ENCODE measurements at places on chromosomes 2 and 18.

DNA sequence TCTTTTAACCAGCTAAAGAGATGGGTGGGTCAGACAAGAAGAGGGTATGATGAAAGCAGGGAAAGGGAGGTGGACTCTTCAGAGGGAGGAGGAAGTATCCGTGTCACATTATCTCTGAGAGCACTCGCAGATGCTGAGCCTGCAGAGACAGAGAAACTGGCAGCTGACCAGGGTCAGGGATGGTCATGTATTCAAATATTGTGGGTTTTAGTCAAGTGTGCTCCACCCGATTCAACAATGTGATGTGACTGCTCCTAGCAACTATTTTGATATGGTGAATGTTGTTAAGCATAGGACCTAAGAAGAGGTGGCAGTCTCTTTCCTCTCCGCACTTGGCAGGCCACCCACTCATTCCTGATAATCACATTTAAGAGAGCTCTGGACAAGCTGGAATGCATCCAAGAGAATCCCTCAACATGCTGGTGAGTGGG lies 1.3 kb upstream of the CLIP4 start:
- DNase-seq: peak; percentile 64

DNA sequence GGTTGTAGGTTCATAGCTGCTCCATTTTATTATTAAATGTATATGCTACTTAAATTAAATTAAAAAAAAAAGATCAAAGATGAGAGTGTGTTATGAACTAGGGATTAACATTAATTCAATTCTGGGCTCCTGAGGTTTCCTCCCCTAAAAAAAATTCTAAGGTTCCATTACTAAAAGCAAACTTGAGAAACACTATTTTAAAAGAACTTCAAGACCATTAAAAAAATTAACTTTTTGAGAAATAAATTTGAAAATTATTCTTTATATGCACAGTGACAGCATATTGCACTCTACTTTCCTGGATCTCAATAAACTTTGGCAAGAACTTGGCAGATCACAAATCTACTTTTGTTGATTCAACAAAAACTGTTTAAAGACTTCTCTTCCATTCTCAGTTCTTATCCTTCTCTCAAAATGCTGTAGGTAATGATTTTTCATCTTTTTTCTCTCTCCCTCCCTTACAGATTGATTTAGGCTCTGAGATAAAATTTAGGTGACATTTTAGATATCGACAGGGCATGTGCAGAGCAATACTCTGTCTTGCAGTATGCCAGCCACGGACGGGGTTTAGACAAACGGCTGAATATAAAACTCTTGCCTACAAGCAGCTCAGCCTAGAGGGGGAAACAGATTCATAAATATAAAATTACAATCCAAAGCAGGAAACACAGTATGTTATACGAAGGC lies 592 bp upstream of the MARS2 start:
- no peak for DNase-seq

GRCh38 chr2:68870215-68870614 lies 982 bp downstream of the BMP10 start:
- DNase-seq: peak; percentile 27

GRCh38 chr2:235511187-235511661 lies 17.4 kb downstream of the AGAP1 start:
- peak; percentile 84 for DNase-seq

DNA sequence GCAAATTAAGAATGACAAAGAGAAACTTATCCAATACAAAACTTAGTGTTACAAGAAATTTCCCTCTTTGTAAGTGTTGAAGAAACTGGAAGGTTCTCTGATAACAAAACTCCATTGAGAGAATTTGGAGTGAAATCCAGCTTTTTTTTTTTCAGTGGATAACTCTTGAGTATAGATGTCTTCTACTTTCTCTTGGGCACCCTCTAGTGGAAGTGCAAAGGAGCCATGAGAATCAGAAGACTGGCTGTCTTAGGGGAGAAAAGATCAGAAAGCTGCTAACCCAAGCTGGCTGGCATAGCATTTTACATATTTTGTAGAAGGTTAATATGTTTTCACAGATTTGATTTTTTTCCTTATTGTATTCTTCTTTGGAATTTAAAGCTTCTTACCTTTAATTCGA lies 138.8 kb upstream of the SATB2 start:
- peak; percentile 25 for DNase-seq

- DNase-seq: no peak
These were observed 226.9 kb upstream of the TNP1 start for GRCh38 chr2:217086718-217087117.
